HFFc6 (cell line): ENCODE measurements at places on chromosomes 1 and 21. TPM values are rescaled to one million over a fixed set of nuclear protein-coding genes. Genes with fewer than 3 reads are reported as not detected.

The MAP10 gene
- 0.07 to 0.66 TPM (median 0.07 TPM) in 3 replicates for total RNA-seq

The LINGO4 gene
- not detected in 3 replicates for total RNA-seq

GRCh38 chr21:28592205-28592865, 400.3 kb downstream of the LTN1 start:
- DNase-seq, result no peak

DNA sequence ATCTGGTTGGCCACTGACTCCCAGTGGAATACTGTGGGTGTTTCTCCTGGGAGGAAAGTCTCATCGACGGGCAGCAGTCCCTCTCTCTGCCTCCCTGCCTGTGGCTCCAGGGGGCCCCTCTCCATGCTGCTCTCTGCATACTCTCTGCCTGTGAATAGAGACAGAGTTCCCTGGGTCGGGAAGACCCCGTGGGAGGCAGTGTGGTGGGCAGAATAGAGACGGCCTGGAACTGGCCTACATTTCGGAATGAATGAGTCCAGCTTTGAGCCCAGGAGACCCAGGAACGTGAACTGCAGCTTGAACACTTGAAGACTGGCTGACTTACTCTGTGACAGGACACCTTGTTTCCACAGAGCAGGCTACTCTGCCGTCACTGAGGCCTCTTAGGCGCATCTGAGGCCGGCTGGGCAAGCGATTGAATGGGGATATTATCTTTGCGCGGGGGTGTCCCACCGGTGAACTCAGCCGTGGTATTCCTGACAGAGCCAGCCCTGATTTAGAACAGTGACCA, 64.0 kb downstream of the KIF21B start:
- DNase-seq, result no peak
